Mesenchymal stem cell (in vitro differentiated cells and primary cell): ENCODE measurements at places on chromosomes 13 and 19.
A peak's percentile ranks its signal among the peaks of the same experiment; 100 is the strongest.

DNA sequence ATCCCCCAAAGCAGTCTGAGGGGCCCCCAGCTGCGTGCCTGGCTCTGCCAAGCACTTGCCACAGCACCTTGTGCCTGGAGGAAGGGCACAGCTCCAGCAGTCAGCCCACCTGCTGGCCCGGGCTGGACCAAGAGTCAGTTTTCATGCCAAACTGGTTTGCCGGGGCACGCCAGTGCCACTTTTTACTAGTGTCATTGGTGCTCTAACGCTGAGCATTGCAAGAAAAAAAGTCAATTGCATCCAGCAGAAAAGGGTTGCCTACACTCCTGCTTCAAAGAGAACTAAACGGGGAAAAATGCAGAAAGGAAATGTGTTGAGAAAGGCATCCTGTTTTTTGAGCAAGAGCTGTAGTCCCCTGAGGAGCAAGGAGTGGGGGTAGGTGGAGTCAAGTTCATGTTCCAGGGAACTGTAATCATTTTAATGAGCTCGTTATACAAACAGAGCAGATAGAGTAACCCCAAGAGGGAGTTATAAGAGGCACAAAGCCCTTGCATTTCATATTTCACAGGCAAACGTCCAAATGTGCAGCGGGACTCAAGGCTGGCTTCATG, 68.4 kb downstream of the F2RL3 start:
- H3K27ac ChIP-seq, result no peak overlapping the region
- no peak for DNase-seq
- no peaks in the 10 kb centered on the region for H3K36me3 ChIP-seq
- no peak overlapping the region for H3K4me3 ChIP-seq
- H3K27me3 ChIP-seq, result peaks cover 24% of the 10 kb centered on the region

DNA sequence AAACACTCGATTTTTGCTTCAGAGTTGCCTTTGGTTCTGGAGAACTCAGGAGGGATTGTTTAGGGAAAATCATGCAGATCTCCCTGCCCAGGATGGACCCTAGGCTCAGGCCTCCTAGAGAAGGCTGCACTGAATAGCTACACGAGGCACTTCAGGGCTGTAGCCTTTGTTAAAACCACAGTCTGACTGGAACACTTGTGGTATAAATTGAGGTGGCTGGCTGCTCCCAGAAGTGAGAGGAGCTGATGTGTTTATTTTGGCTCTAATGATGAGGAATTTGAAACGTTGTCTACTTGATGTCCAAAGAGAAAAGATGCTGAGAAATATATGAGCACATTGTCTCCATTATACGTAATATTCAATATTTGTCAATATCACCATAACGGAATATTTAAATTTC, 762.1 kb upstream of the ARGLU1 start:
- DNase-seq, result peak; percentile 37
- H3K4me3 ChIP-seq, result no peak overlapping the region
- H3K4me1 ChIP-seq, result no peaks in the 10 kb centered on the region
- no peaks in the 10 kb centered on the region for H3K27me3 ChIP-seq
- H3K27ac ChIP-seq, result no peak overlapping the region

GRCh38 chr13:52104624-52105023, 24.2 kb downstream of the NEK5 start:
- H3K27ac ChIP-seq, result no peak overlapping the region
- H3K36me3 ChIP-seq, result no peaks in the 10 kb centered on the region
- DNase-seq, result no peak
- no peaks in the 10 kb centered on the region for H3K27me3 ChIP-seq
- no peaks in the 10 kb centered on the region for H3K4me1 ChIP-seq

DNA sequence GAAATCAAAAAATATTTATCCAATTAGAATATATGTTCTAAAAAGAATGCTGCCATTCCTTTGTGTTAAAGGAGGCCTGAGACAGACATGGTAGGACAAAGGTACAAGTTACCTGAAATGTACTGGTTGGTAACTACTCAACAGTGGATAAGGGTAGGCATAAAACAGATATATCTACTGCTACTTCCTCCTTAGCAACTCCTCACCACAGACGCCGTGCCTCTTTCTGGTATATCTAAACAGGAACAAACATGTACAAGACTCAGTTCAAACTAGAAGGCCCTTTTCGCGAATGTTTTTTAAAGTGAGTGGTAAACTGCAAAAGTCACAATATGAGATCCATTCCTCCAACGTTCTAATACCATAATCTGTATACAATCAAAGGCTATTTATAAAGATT, 86.9 kb downstream of the TBC1D4 start:
- H3K4me3 ChIP-seq, result no peak overlapping the region
- H3K4me1 ChIP-seq, result no peaks in the 10 kb centered on the region
- no peaks in the 10 kb centered on the region for H3K36me3 ChIP-seq

DNA sequence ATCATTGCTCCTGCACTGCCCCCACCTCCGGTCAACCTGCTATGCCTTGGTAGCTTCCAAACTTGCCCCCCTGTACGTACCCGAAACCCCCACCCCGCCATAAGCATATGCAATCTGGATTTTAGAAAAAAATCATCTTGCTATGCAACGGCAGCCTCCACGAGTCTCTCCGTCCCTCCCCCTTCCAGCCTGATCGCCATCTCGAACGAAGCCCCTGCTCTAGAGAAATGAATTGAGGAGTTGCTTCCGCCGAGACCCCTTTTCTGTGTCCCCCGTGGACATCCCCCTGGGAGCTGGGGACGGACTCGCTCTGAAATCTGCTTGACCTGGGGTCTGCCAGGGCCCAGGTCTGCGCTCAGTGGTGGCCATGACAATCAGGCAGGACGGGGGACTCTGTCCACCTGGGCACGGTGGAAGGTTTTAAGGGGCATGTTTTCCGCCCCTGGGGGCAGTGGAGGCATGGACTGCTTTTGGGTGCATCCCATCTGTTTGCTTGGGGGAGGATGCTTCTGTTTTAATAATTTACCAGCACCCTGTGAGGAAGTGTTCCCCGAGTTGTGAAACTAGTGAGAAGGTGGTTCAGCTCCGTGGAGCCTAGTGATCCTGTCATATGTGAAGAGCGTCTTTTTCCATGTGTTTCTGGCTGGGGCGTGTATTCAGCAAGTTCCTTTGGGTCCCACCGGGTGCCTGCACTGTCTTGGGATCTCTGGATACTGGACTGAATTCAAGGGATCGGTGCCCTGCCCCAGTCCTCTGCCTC, 1.0 kb downstream of the KDM4B start:
- peaks cover 37% of the 10 kb centered on the region for H3K4me1 ChIP-seq
- peak overlapping the region; percentile 81 for H3K4me3 ChIP-seq

DNA sequence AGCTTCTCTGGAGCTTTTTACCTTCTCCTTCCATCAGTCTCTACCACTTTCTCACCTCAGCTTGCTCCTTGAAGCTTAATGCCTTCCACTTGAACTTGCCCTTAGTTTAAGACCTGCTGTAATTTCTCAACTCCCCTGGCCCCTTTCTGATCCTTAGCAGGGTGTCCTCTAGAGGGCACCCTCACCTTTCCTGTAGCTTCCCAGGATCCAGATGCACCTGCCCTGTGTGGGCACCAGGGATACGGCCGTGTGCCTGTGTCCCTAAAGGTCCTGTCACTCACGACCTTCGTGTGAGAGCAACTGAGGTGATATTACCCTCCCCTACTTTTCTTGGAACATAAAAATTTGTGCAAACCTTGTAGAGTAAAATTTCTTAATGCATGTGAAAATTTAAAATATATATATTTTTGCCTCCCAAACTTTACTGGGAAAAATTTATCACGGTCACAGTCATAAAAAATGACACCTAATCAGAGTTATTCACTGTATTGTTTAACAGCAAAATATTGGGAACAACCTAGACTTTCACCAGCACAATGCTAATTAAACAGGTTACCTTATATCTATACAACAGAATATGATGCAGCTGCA, 46.4 kb downstream of the PSG3 start:
- H3K36me3 ChIP-seq, result no peaks in the 10 kb centered on the region
- no peaks in the 10 kb centered on the region for H3K4me1 ChIP-seq
- H3K27me3 ChIP-seq, result peaks cover 33% of the 10 kb centered on the region
- no peak overlapping the region for H3K27ac ChIP-seq
- DNase-seq, result no peak
- H3K4me3 ChIP-seq, result no peak overlapping the region

DNA sequence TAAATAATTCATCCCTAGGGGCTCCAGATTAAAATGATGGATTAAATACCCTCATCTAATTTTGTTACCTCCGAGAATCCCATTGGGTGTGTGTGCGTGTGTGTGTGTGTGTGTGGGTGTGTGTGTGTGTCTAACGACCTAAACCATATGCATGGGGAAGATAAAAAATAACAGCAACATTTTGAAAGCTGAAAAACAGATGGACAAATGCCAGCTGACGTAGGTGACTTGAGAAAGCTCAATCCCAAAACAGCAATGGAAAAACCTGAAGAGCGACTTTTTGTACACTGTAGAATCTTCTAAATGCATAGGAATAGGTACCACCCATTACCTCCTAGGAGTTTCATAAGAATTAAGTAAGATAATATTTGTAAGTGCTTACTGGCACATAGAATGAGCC, 8.7 kb upstream of the RPL21 start:
- peaks cover 6% of the 10 kb centered on the region for H3K27me3 ChIP-seq
- H3K36me3 ChIP-seq, result no peaks in the 10 kb centered on the region
- no peaks in the 10 kb centered on the region for H3K4me1 ChIP-seq

GRCh38 chr13:89627996-89628395, 1719.5 kb upstream of the MIR17HG start:
- H3K4me1 ChIP-seq, result no peaks in the 10 kb centered on the region
- no peak overlapping the region for H3K27ac ChIP-seq
- H3K27me3 ChIP-seq, result no peaks in the 10 kb centered on the region
- no peaks in the 10 kb centered on the region for H3K36me3 ChIP-seq
- H3K4me3 ChIP-seq, result no peak overlapping the region

- no peak overlapping the region for H3K27ac ChIP-seq
- H3K27me3 ChIP-seq, result peaks cover 21% of the 10 kb centered on the region
- H3K4me1 ChIP-seq, result no peaks in the 10 kb centered on the region
- no peaks in the 10 kb centered on the region for H3K36me3 ChIP-seq
- H3K4me3 ChIP-seq, result no peak overlapping the region
- no peak for DNase-seq
Measured at GRCh38 chr13:112452380-112453206, 76.4 kb downstream of the SPACA7 start.

DNA sequence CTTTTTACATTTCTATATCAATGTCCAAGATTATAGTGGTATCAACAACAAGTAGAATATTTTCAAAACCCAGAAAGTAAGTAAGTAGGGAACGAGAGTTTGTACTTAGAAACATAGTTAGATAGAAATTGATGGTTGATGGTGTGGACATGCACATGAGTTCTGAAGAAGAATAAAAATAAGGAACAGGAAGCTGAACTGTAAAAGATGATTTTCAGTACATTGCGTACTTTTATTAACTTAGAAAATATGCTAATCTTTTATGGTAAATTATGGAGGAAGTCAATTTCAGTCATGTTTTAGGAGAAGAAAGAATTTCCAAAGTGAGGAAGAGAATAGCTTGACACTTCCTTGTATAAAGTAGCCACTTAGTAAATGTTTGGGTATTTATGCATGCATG, 12.3 kb upstream of the GPR18 start:
- DNase-seq, result no peak
- H3K36me3 ChIP-seq, result peaks cover 8% of the 10 kb centered on the region
- no peak overlapping the region for H3K4me3 ChIP-seq
- H3K27ac ChIP-seq, result no peak overlapping the region
- H3K27me3 ChIP-seq, result no peaks in the 10 kb centered on the region

DNA sequence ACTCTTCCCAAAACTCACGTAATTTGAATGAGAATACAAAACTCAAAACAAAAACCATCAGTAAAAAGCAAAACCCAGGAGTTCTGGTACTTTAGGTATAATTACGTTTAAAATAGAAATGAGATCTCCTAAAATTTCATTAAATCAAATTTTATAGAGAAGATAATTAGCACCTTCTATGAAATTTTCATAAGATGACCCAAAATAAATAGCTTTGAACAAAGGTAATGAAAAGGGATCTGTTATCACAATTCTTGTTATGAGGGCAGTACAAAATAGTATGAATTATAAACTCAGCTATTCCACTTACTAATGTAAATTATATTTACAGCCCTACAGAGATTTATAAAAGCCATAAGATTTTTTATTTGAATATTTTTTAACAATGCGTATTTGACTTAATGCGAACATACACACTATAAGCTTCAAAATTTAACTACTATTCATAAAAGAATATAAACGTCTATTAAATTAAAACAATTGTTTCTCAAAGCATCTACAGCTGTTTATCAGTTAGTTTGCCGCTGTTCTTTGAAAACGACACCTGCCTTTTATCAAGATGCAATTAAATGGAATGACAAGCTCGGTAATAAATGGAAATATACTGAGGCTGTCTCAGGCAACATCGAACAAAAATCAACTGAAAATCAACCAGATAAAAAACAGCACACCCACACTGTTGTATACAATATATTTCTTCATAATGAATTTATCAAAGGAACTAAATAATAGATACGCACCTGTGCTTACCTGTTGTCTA, 63.8 kb downstream of the KCNRG start:
- no peak for DNase-seq
- H3K27ac ChIP-seq, result no peak overlapping the region
- H3K4me1 ChIP-seq, result no peaks in the 10 kb centered on the region
- peak overlapping the region; percentile 89 for H3K4me3 ChIP-seq

- no peaks in the 10 kb centered on the region for H3K27me3 ChIP-seq
- peak overlapping the region; percentile 36 for H3K27ac ChIP-seq
- peak; percentile 99 for DNase-seq
- no peaks in the 10 kb centered on the region for H3K36me3 ChIP-seq
- H3K4me3 ChIP-seq, result peak overlapping the region; percentile 48
- H3K4me1 ChIP-seq, result peaks cover 16% of the 10 kb centered on the region
Measured at GRCh38 chr13:24148414-24149235, 11.9 kb upstream of the SPATA13 start.

DNA sequence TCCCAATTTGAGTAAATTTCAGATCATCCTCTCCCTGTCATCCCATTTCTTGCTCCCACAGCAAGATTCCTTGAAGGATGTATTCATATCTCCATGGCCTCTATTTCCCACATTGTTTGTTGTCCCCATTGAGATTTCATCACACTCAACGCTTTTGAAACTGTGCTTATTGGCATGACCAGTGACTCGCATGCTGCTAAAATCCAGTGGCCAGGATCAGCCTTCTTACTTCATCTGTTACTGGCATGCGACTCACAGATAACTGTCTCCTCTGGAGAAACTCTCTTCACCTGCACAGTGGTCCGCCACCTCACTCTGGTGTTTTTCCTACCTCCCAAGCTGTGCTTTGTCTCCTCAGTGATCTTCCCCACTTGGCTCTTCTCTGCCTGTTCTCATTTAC, 95.8 kb downstream of the WASF3 start:
- no peaks in the 10 kb centered on the region for H3K4me1 ChIP-seq
- no peak overlapping the region for H3K4me3 ChIP-seq
- DNase-seq, result peak; percentile 57

DNA sequence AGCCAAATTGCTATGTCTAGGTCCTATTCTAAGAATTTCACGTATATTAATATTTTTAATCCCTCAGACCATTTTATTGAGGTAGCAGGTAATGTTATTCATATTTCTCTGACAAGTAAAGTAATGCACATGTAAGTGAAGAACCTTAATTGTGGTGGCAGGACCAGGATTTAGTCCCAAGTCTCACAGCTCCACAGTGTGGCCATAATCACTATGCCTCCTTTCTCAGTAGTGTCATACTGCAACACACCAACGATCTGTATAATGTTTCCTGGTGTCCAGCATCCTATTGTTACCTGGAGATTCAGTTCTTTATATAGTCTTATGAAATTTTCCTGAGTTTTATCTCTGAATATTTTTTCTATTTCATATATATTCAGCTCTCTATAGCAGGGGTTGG, 340.3 kb downstream of the OLFM4 start:
- no peak overlapping the region for H3K27ac ChIP-seq
- no peaks in the 10 kb centered on the region for H3K4me1 ChIP-seq
- no peaks in the 10 kb centered on the region for H3K27me3 ChIP-seq
- H3K4me3 ChIP-seq, result no peak overlapping the region
- no peaks in the 10 kb centered on the region for H3K36me3 ChIP-seq
- no peak for DNase-seq
